ENCODE measurements at places on chromosomes 1 and 21.

DNA sequence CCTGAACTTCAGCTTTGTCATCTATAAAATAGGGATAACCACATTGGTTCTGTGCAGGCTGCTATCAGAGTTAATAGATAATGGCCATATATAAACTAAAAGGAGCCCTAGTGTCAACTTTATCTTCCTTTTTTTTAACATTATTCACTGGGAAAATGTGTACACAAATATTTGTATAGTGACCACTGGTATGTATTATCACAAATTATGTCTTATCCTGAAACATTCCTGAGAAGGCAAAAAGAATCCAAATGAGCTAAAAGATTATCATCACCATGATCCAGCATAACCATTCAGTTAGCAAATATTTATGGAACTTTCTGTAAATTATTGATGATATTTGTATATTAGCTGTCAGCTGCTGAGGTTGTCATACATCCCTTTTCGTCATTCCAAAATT, 16.6 kb downstream of the ANGPTL3 start:
- no peak for DNase-seq

GRCh38 chr1:70840260-70840953, 207.2 kb downstream of the PTGER3 start:
- no peak for DNase-seq

DNA sequence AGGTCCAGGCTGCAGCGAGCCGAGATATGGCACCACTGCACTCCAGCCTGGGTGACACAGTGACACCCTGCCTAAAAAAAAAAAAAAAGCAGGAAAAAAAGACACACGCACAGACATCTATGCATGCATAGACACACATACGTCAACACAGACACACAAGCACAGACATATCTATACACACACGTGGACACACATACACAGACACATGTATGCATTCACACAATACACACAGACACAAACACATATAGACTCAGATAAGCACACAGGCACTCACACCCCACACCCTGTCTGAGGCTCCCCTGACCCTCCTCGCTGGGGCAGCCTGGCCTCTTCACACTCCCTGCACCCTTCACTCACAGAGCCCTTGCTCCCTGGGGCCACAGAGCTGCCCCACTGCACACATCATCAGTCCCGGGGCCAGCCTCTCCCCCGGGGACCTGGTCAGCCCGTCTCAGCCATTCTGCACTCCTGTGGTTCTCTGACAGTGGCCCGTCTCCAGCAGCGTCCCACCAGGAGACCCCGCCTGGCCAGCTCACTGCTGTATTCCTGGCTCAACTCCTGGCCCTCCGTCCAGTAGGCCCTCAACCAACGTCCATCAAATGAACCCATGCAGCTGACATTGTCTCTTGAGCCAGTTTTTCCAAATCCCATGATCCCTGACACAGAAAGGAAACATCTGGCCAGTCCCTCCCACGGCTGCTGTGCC, 4.6 kb upstream of the PRKCZ start:
- DNase-seq = no peak

GRCh38 chr1:224541072-224541790, 74.9 kb upstream of the CNIH3 start:
- no peak for DNase-seq

DNA sequence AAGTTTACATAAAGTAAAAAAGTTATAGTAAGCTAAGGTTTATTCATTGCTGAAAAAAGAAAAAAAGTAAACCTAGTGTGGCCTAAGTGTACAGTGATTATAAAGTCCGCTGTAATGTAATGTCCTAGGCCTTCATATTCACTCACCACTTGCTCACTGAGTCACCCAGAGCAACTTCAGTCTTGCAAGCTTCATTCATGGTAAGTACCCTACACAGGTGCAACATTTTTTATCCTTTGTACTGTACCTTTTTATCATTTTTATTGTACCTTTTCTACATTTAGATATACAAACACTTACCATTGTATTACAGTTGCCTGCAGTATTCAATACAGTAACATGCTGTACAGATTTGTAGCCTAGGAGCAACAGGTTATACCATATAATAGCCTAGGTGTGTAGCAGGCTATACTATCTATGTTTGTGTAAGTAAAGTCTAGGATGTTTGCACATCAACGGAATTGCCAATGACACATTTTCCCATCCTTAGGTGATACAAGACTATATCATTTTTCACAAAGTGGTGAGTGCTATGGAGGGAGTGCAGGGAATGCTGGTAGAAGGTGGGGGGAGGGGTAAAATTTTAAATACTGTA, 58.0 kb upstream of the DMRTA2 start:
- no peak for DNase-seq

- no peak for DNase-seq
These were observed 42.9 kb downstream of the HSPG2 start for GRCh38 chr1:21894034-21894881.

DNA sequence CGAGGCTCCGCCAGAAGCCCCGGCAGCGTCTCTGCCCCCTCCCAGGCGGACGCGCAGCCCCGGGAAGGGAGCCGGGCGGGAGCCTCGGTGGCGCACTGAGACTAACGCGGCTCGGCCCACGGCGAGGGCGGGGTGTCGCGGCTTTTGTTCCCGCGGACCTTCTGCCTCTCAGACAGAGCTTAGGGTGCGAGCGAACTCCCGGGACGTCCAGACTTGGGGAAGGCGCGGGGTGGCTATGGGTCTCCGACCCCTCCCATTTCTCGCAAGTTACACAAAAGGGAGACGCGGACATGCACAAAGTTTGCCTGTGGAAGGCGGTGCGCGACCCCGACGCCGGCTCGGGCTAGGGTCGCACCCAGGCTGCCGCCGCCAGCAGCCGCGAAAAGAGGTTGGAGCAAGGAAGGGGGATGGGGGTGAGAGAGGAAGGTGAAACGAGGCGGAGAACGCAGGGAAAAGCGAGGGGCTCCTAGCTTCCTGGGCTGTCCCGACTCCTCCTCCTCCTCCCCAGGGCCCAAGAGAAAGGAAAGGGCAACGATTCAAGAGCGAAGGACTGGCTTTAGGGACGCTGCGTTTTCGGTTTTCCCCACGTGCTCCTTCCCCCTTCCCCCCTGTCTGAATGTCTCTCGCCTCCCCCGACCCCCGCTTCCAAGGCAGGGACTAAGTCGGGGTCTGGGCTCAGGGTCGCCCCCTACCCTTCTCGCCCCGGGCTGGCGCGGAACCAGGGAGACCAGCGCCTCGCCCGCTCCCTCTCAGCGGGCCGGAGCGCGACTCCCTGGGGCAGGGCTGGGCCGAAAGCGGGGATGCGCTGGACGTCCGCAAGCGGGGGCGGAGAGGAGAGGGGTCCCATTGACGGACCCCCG, 729 bp downstream of the APP start:
- no peak for DNase-seq

- no peak for DNase-seq
These were observed 25.6 kb downstream of the PHACTR4 start for GRCh38 chr1:28395181-28395580.

- DNase-seq = no peak
These were observed 739.6 kb upstream of the CXADR start for GRCh38 chr21:16773206-16773605.

DNA sequence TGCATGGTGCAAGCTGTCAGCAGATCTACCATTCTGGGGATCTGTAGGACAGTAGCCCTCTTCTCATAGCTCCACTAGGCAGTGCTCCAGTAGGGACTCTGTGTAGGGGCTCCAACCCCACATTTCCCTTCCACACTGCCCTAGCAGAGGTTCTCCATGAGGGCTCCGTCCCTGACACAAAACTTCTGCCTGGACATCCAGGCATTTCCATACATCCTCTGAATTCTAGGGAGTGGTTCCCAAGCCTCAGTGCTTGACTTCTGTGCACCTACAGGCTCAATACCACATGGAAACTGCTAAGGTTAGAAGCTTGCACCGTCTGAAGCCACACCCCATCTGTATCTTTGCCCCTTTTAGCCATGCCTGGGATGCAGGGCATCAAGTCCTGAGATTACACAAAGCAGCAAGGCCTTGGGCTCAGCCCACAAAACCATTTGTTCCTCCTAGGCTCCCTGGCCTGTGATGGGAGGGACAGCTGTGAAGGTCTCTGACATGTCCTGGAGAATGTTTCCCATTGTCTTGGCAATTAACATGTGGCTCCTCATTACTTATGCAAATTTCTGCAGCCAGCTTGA, 117.0 kb upstream of the NFIA start:
- peak; percentile 4 for DNase-seq

GRCh38 chr1:14767075-14767474, 168.6 kb downstream of the KAZN start:
- no peak for DNase-seq

DNA sequence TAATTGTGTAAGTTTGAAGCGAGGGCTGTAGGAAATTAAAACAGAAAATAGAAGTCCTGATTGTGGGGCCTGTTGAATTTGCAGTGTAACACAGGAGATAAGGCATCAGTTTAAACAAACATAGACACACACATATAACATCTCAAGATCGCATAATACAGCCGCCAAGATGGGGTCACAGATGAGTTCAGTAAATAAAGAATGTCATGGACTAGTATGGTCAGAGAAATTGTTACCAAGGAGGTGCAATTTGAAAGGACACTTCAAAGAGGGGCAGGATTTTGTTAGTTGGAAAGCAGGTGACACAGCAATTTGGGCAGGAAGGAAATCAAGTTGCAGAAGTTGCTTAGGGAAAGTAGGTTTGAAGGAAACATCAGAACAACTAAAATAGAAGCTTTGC, 450.0 kb downstream of the USP25 start:
- DNase-seq = no peak

DNA sequence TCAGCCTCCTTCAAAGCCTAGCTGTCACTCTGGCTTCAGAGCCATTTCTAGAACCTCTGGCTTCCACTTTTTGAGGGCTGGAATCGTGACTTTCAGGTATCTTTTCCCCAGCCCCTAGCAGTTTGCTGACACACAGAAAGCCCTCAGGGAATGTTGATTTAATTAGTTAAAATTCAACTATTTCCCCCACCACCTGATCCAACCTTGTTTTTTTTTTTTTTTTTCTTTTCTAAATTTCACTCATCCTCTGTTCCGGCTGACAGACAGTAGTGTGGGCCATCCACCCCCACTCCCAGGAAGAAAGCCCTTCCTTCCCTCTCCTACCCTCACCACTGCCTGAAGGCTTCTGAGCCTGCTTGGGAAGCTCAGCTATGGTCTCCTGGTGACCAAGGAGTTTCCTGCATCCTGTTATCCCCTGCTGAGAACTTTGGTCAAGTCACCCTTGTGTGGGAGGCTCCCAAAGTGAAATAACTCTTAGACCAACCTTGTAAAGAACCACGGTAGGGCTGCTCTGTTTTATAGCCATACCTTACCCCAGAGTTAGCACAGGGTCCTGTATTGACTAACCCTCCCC, 29.4 kb downstream of the KCNJ6 start:
- no peak for DNase-seq

GRCh38 chr1:93028542-93028941, 50.5 kb upstream of the MTF2 start:
- DNase-seq = no peak

- DNase-seq = no peak
These were observed 43.8 kb downstream of the ALG14 start for GRCh38 chr1:95028954-95029353.

- peak; percentile 88 for DNase-seq
These were observed 3.1 kb downstream of the SMIM1 start for GRCh38 chr1:3775490-3776230.

DNA sequence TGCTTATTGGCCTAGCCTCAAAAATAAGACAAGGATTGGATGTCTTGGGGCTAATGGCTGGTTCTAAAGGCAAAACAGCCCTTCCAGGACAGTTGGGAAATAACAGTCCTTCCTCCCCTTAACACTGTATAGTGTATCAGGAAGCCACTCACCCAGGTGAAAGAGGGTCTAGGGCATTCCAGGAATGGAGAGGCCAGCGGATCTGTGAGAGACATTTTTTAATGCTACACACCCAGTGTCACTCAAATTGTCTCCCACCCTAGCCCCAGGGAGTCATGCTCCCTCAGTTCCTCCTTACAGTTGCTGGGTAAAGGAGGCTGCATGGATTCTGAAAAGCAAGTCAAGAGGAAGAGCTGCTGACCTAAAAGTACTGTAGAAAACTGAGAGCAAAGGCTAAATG, 24.1 kb upstream of the EXO1 start:
- no peak for DNase-seq

DNA sequence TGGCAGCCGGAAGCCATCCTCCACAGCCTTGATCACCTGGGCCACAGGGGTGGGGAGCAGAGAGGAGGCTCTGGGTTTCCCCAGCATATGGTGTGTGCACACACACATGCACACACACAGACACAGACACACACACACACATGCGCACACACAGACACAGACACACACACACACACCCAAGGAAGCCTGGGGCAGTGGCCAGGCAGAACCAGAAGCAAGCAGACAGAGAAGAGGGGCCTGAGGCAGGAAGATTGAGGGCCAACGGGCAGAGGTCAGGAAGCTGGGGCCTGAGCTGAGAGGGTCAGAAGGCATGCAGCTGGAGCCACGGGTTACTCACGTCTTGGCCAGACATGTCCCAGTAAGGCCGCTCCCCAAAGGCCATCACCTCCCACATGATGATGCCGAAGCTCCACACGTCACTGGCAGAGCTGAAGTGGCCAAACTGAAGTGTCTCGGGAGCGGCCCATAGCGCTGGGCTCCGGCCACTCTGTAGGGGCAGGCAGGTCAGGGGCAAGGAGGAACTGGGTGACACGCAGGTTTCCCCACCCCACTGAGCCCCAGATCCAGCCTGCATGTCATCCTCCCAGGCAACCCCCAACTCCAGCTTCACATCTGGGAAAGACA, 27.4 kb downstream of the CDCA8 start:
- DNase-seq = no peak

DNA sequence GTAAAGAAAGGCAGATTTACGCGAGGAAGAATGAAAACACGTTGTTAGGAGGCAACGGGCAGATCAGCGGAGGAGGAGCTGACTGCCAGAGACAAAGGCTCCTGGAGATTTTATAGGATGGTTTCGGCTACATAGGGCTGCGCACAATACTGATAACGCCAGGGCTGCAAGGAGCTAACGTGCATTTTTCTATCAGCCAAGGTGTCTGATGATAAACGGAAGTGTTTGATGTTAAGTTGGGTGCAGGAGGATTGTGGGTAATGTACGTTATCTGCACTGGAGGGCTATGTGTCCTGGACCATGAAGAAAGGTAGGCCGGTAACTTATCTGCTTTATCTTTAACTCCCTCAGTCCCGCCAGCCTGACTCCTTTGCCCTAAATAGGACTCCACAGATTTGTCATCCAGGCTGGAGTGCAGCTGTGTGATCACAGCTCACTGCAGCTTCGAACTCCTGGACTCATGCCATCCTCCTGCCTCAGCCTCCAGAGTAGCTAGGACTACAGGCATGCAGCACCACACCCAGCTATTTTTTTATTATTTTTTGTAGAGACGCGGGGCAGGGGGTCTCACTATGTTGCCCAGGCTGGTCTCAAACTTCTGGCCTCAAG, 29.6 kb downstream of the SETD4 start:
- no peak for DNase-seq
